ENCODE measurements at places on chromosomes 16 and 17.

DNA sequence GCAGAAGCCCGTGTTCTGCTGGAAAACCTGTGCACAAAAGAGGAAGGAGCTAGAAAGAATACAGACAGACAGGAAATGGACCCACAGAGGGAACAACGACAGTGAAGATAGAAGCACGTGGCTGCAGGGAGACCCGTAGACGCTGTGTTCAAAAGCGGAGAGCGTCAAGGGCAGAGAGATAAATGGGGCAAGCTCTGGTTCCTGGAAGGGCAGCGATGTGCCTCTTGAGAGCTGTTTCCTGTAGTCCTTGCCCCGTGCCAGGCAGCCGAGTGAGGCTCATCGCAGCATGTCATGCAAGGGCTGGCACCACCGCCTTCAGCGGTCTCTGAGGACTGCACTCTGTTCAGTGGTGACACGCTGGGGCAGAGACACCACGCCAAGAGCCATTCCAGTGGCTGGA lies 43.6 kb upstream of the CACNG5 start:
- no peak for DNase-seq

- no peak for DNase-seq
These were observed at the start of gene KRT27 for GRCh38 chr17:40782450-40782849. Gene KRT27, minus strand, starts transcription at chr17:40782550. Its CDS starts 57 bp downstream, at chr17:40782493.

GRCh38 chr17:61984821-61985220 lies 57.0 kb upstream of the INTS2 start:
- DNase-seq: no peak

DNA sequence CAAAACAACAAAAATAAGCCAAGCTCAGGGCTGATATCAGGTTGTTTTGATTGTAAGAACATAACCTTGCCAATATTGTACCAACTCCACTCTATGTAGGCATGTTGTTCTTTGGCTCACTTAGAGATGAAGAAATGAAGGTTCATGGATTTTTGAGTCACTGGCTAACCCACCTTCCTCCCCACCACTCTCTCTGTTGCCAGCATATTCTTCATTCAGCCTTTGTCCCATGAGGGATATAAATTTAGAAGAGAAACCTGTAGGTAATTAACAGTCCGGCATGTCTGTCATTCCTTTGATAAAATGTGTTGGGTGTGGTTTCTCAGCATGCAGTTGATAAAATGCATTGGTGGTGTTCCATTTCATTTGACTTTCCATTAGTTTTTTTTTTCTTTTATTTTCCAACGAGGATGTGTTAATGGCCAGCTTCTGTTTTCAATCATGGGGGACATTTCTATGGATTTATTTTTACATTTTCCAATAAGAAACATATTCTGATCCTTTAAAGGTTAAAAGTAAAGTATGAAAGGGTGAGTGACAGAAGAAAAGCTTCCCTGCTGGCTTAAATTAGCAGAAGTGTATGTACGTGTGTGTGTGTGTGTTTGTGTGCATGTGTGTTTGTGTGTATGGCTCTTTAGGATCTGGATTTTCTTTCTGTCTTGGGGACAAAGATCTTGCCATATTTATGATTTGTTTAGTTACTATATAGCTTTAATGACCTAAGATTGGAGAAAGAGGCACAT lies 166.2 kb upstream of the KCNJ16 start:
- no peak for DNase-seq

- no peak for DNase-seq
These were observed 7.1 kb upstream of the TMC5 start for GRCh38 chr16:19410435-19411171.

DNA sequence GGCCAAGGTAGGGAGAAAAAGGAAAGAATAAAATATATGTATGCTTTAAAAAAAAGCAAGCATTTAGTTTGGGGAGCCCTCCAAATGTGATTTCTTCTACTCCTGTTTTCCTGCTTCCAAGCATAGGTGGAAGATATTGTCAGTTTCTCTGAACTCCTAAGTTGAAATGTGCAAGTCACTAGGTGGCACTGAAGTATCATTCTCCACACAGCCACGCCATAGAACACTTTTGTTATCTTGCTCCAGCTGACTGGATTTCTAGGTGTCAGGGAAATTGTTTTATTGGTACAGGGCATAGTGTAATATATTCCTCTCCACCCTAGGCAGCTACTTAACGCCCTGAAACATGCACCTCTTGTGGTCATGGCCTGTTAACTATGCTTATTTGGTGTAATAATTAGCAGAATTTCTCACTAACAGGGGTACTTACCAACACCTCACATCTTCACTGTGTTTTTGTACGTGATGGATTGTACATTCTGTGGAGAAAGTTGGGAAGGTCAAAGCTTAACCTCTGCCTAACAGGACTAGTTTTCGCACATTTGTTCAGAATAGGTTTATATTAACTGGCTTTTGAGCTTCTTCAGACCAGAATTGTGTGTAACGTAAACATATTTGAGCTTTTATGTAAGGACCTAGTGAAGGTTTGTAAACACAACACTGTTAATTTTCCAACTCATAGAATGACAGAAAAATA lies 69.3 kb downstream of the FTO start:
- no peak for DNase-seq

GRCh38 chr17:38598536-38598935 lies 7.2 kb downstream of the SRCIN1 start:
- DNase-seq: no peak

DNA sequence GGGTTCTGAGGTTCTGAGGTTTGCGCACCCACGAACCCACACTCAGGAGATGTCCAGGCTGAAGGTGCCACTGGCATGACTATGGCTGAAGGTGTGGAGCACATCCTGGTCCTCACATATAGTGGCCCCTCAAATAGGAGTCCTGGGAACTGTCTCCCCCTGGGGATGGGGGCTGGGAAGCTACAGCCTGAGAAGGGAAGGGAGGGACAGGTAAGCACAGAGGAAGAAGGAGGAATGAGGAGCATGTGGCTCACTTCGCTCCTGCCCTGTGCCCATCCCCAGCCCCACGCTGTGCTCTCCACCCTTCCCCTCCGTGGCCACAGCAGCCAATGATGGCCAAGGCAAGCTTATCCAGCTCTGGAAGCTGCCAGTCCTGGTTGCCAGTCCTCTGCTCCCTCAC lies 123.9 kb upstream of the LHX1 start:
- no peak for DNase-seq

DNA sequence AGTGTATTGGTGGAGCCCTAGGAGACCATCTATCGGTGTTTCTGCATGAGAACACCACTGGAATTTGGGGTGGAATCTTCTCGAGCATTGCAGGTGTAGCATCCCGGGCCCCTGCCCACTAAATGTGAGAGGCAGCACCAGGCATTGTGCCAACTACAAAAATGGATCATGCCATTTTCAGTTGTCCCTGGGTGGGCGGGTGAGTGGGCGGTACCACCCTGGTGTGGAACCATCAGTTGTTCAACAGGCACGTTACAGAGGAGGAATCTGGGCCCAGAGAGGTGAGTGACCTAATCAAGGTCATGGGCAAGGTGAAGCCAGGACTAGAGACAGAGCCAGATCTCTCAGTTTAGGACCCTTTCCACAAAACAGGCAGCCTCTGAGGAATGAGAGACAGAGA lies 8.8 kb downstream of the PIPOX start:
- DNase-seq: no peak

GRCh38 chr17:39618246-39618913 lies 8.4 kb upstream of the PPP1R1B start:
- no peak for DNase-seq

DNA sequence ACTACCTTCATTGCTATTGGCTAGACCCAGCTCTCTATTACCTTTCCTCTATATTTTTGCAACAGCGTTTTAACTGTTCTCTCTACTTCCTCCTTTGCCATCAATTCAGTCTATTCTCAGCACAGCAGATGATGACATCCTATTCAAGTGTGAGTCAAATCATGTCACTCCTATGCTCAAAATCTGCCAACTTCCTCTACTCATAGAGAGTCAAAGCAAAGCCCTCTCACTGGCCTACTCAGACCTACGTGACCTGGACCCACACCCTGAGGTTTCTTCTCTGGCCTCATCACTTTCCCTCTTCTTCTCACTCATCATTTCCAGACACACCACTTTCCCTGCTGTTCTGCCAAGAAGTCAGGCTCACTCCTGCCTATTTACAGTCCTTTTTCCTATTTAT lies 289.0 kb upstream of the AXIN2 start:
- DNase-seq: no peak

DNA sequence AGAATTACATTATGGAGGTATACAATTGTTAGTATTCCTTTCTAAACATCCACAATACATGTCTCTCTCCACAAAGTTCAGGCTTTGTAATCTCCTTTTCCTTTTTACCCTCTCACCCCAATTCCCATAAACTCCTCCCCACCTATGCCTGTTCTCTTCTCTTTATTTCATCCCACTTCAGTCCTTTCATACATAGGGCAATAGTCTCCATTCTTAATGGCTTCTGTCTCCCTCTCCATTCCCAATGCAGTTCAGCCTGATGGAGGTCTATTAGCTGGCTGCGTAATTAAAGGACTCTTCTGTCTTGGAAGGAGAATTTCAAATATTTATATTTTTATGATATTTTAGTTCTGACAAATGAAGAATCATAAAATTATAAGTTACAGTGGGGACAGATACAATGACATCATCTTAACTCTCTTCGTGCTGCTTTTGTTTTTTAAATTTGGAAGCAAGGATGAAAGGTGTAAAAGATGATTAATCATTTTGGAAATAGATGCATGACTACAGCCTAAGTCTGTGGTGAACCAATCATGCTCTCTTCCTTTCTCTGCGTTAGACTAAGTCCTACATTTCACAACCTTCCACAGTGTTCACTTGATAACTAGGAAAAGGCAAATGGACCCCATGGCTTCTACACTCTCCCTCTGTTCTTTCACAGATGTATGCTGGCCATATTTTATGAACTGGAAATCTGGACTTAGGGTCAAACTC lies 11.2 kb upstream of the FAM20A start:
- no peak for DNase-seq

GRCh38 chr16:48850097-48850770 lies 240.3 kb upstream of the N4BP1 start:
- no peak for DNase-seq

- DNase-seq: no peak
These were observed 10.4 kb downstream of the NCBP3 start for GRCh38 chr17:3835410-3836229.

DNA sequence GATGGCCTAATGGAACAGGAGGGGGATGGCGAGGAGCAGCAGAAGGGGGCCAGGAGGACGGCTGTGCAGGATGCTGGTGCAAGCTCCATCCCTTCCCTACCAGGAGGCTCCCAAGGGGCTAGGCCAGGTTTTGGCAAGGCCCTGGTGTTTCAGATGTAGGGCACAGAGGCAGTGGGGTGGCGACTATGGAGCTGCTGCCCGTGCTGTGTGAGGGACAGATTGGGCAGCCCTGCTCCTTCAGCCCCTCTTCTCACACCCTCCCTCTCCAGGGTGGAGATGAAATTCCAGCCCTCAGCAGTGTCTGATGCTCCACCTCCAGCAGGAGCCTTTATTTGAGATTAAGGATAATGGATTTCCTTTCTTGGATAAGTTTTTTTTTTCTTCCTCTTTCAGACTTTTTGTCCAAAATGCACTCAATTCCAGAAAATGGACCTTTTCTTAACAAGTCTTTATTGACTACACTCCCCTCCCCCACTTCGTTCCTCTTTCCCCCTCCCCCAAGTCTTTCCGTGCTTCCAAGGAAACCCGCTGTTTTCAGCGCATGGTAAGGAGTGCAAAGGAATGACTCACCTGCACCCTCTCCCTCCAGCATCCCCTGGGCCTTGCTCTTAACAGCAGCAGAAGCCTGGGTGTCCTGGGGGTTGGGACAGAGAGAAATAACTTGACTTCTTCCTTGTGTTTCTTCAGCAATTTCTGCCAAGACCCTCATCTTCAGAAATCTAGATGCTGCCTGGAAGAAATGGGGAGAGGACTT lies 95.2 kb downstream of the CCDC182 start:
- DNase-seq: no peak

GRCh38 chr16:25950586-25951281 lies 259.0 kb downstream of the HS3ST4 start:
- DNase-seq: no peak

DNA sequence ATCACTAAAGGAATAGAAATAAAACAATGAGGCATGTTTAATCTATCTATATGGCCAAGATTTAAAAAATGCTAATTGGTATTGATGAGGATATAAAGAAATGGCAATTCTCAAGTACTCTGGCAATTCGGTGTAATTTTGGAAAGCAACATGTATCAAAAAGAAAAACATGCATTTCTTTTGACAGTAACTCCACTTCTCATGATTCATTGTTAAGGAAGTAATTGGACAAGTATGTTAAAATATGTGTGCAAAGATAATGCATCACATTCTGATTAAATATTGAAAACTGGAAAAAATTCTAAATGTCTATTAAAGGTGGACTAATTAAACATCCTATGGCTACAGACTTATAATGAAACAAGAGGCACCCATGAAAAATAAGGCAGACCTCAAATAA lies 81.2 kb downstream of the CREBBP start:
- DNase-seq: no peak
